ENCODE measurements at places on chromosomes 7 and 10.
A peak's percentile ranks its signal among the peaks of the same experiment; 100 is the strongest.

DNA sequence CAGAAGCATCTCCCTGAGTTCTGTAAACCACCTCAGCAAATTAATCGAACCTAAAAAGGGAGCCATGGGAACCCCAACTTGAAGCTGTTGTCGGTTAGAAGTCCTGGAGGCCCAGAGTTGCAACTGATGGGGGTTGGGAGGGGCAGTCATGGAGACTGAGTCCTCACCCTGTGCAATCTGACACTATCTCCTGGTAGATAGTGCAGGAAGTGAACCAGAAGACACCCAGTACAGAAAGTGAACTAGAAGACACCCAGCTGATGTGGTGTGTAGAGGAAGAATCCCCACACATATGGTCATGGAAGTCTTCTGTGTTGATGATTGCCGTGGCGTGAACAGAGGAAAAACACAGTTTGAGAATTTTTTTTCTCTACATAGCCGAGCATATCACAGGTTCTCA is 58.8 kb upstream of the SRRM3 start:
- DNase-seq, result no peak

DNA sequence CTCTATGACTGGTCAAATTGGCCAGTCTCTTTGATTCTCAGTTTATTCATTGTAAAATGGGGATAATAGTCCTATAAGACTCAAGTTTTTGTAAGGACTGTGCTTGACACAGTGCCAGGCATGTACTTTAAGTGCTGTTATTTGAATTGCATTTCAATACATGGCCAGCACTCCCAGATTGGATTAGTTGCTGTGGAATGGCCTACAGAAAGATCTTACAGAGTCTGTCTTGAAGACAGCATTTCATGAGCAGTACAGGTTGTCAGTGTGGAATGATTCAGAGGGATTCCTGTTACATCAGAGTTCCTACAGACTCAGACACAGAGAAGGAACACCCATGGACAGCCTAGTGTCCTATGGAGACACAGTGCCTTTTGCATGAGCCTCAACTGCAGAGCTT is 238.1 kb upstream of the BMPER start:
- no peak for DNase-seq

DNA sequence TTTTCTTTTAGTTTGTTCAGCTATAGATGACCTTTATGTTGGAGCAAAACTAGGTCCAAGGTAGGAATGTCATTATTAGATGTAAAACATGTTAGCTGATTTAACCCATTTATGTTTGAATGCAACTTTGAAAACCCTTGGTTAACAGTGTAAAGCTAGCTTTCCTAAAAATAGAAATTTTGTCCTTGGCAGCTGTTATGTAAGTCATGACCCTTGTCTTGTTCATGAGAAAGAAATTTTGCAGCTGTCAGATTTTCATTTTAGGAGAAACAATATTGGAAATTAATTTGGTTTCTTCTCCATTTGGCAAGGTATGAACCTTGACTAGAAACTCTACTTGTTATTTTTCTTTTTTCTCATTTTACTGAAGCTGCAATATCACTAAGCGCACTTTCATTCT is 23.9 kb upstream of the CCAR1 start:
- no peak for DNase-seq

DNA sequence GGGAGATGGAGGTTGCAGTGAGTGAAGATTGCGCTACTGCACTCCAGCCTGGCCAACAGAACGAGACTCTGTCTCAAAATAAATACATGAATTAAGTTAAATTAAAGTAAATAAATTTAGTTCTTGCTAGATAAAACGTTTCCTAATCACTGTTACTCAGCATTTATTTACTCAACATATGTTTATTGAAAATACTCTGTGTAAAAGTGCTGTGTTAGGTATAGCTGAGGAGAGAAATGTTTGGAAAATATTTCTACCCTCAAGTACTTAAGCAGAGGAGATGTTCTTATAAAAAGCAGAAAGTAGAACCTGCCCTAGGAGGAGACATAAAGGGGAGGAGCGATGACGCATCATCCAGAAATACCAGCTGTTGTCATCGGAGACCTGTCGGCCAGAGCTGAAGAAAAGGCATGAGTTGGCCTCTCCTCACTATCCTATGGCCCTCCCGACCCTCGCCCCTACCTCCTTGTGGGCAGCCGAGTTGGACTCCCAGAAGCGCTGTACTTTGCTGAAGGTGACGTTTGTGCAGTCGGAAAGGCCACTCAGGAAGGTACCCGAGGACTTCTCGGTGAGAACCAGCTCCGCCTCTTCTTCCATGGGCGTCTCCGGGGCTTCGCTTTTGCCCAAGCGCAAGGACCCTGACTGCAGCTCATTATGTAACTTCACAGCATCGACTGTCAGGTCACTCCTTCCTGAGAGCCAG is 1.1 kb downstream of the RRP12 start:
- DNase-seq, result peak; percentile 24

DNA sequence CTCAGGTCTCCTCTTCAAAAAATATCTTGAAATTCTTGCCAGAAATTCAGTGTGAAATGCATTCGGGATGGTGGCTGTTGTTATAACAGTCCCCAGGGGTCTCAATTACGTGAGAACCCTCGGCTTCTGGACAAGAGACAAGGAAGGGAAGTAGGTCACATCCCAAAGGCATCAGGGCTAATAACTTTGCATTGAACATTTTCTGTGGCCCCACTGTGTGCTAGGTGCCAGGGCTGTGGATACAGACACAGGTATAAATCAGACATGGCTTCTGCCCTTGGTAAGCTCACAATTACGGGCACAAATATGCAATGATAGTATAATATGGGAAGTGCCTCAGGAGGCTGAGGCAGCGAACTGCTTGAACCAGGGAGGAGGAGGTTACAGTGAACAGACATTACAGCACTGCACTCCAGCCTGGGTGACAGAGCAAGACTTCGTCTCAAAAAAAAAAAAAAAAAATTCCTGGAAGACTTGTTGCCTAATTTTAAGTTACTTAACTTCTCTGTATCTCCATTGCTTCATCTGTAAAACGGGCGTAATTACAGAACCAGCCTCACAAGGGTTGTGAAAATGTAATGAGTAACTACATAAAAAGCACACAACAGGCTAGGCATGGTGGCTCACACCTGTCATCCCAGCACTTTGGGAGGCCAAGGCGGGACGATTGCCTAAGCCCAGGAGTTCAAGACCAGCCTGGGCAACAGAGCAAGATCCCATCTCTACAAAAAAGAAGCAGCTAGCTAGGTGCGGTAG is 2.5 kb upstream of the RHBDD2 start:
- no peak for DNase-seq

- DNase-seq, result peak; percentile 53
Observed at GRCh38 chr10:62637249-62638061, 167.1 kb upstream of the ADO start.

- no peak for DNase-seq
Observed at GRCh38 chr10:87875929-87876571, 12.6 kb downstream of the PTEN start.

GRCh38 chr7:9453521-9453920 is 1020.1 kb downstream of the NXPH1 start:
- DNase-seq, result no peak

GRCh38 chr10:99834410-99834809 is 52.0 kb downstream of the ABCC2 start:
- DNase-seq, result peak; percentile 42
